Large intestine (tissue), 12 donors: ENCODE measurements at places on chromosomes 3 and 15.

GRCh38 chr3:133895208-133896001, at the start of gene RAB6B:
Gene RAB6B (minus strand): TSS chr3:133895882. CDS start chr3:133895466, 416 bp downstream.
- DNase-seq = peak; percentile 58

- no peak for DNase-seq
Measured at GRCh38 chr3:13119471-13120220, 46.4 kb upstream of the IQSEC1 start.

GRCh38 chr3:7754653-7755441, 746.8 kb upstream of the LMCD1 start:
- no peak for DNase-seq

DNA sequence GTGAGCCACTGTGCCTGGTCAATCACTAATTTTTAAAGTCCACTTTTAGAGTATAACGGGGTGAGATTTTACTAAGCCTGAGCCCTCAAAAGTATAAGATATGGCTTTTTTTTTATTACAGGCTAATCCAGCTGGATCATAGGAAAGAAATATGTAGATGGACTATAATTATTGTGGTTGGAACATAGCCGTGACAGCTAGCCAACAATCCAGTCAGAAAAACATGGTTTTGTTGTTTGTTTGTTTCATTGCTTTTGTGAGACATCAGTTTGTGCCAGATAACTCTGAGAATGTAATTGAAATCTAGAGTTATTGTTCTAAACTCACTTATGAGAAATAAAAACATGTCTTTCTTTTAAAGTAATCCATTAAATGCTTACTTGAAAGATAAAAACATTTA, 37.3 kb upstream of the ATOSA start:
- no peak for DNase-seq

DNA sequence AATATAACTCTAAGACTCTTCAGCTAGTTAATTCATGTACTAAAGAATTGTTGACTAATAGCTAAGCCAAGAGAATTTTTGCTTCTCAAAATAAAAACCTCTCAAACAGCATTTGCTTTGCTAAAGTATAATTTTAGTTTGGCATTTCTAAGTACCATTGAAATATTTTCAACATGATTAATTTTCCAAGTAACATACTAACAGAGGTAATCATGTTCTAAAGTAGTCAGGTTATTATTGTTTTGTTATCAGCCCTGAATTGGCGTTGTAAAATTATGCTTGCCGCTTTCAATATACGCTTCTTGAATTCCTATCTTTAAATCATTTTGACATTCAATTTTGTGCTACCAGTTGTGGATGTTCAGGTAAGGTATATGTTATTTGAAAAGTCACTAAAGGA, 134.3 kb downstream of the CNTN6 start:
- no peak for DNase-seq

DNA sequence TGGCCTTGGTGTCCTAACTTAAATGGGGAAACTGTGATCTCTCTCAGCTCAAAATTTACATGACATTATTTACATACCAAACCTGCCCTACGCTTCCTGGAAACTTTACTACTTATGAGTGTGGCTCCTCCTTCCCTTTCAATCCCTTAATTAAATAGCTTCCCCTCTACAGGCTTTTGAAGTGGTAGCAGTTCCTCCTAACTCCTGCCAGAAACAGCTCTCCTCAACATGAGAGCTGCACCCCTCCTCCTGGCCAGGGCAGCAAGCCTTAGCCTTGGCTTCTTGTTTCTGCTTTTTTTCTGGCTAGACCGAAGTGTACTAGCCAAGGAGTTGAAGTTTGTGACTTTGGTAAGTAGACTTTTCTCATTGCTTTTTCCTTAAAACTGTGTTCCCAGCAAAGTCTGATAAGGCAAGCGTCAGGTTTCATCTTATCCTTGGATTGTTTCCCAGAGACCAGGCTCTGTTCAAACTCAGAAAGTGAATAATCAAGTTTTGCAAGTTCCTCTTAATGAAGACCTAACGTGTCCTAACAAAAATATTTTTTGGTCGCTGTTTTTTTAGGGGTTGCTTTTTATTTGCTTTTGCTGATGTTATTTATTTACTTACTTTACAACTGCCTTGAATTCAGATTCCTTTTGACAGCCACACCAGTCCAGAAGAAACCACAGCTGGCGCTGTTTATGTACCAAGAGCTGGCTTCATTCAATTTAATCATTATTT, at the start of gene ACP3:
TSS of gene ACP3 (plus strand) at position 179 of the 720 bp plus-strand sequence. CDS start at position 229, 50 bp downstream.
- DNase-seq = peak; percentile 60

GRCh38 chr15:71951134-71951533, 140.8 kb downstream of the NR2E3 start:
- no peak for DNase-seq

- DNase-seq = peak; percentile 30
Measured at GRCh38 chr15:92807971-92808571, 92.1 kb upstream of the CHD2 start.

DNA sequence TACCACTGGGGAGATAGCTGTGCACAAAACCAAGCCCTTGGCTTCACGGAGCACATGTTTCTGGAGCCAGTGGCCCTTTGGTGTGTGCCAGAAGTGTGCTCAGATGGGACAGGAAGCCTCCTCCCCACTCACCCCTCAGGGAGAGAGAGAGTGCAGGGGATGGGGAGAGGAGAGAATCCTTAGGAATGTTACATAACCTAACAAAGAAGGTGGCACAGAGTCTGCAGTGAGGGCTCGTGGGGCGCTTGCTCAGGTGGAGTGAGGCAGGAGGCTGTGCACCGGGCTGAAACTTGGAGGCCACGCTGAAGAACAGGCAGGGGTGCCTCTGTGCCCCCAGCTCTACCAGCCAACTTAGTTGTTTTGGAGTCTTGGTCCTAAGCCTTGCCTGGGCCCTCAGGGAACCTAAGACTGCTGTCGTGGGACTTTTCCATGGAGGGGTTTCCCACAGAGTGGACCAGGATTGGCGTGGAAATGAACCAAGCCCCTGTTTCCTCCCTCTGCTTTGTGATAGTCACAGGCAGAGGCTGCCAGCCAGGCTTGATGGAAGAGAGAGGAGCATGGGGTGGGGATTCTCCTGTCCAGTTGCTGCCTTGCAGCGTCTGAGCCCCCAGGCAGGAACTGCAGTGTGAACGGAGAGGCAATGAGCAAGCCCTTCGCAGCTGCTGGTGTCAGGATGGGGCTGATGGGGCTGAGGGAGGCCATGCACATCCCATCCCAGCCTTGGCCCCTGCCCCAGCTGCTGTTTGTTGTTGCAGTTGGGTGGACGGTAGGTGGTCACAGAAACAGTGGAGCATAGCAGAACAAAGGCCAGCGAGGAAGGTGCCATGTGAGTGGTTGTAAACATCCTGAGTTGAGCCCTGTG, 32.7 kb downstream of the PDIA5 start:
- no peak for DNase-seq

GRCh38 chr3:53486961-53487654, 7.3 kb upstream of the CACNA1D start:
- no peak for DNase-seq

GRCh38 chr3:183015185-183015584, 34.8 kb upstream of the DCUN1D1 start:
- no peak for DNase-seq

DNA sequence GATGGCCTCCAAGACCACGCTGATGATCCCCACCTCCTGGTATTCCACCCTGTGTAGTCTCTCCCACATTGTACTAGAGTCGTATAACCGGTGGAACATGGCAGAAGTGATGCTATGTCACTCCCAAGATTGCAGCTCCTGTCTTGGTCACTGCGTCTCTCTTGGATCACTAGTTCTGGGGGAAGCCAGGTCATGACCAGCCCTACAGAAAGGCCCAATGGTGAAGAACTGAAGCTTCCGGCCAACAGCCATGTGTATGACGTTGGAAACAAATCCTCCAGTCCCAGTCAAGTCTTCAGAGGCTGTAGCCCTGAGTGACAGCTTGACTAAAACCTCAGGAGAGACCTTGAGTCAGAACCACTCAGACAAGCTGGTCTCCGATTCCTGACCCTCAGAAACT, 61.9 kb upstream of the FNDC3B start:
- DNase-seq = no peak

DNA sequence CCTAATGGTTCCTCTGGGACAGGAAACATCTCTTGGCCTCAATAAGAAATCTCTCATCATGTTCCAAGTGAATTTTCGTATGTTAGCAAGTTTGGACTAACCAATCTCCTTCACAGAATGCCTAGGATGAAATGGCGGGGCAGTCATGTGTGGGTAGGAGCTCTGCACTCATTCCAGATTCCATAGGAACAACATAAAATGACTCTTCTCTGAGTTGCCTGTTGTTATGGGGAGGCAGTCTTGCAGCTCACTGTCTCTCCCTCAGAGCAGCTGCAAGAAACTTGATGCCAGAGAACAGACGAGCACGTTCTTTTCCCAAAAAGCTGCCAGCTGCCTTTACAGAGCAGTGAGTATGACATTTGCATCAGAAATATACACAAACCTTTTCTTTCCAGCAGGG, 34.1 kb downstream of the SPATA12 start:
- DNase-seq = no peak

- peak; percentile 36 for DNase-seq
Measured at GRCh38 chr3:134357914-134358811, 16.1 kb downstream of the AMOTL2 start.

DNA sequence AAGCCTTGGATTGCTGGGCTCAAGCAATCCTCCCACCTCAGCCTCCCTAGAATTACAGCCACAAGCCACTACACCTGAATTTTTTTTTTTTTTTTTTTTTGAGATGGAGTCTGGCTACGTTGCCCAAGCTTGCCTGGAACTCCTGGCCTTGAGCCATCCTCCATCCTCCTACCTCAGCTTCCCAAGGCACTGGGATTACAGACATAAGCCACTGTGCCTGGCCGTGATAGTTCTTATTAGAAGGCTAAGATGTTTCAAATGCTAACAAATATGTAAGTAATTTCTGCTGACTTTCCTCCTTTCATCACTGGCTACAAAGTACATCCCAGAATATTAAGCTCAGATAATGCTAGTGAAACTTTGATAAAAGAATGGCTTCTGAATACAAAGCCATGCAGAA, 5.7 kb upstream of the SETMAR start:
- DNase-seq = no peak

DNA sequence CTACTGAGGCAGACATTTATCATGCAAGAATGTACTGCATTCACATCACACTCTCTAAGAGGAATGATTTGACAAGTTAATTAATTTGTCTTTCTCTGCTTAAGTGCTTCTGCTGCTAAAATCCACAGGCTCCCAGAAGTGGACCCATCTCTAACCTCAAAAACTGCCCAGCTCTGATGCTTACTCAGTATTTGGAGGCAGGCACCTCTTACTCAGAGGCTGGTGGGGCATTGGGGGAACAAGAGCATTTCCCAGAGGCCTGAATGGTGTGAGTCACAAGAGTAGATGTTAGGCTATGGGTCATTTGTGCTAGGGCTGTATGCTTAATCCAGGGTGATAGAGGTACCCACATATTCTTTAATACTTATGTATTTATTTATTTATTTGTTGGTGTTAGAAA, 34.4 kb upstream of the HCN4 start:
- no peak for DNase-seq

GRCh38 chr3:4812591-4812990, 166.6 kb upstream of the BHLHE40 start:
- no peak for DNase-seq

- no peak for DNase-seq
Measured at GRCh38 chr3:78174821-78175220, 1134.9 kb downstream of the ROBO2 start.

GRCh38 chr3:16374047-16374934, 109.3 kb downstream of the OXNAD1 start:
- DNase-seq = no peak

GRCh38 chr3:160540551-160540950, 24.8 kb downstream of the KPNA4 start:
- no peak for DNase-seq

DNA sequence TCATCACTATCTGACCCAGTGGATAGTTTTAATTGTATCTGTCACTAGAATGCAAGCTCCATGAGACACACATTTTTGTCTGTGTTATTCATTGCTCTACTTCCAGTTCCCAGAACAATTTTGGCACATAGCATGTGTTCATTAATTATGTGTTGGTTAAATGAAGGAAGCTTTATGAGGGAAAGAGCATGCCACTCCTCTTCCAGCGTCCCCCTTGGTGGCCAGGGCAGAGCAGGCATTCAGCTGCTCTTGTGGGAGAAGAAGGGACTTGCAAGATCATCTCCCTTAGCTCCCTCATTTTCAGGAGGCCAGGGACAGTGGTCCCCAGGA, 489 bp upstream of the GALNT15 start:
- no peak for DNase-seq

DNA sequence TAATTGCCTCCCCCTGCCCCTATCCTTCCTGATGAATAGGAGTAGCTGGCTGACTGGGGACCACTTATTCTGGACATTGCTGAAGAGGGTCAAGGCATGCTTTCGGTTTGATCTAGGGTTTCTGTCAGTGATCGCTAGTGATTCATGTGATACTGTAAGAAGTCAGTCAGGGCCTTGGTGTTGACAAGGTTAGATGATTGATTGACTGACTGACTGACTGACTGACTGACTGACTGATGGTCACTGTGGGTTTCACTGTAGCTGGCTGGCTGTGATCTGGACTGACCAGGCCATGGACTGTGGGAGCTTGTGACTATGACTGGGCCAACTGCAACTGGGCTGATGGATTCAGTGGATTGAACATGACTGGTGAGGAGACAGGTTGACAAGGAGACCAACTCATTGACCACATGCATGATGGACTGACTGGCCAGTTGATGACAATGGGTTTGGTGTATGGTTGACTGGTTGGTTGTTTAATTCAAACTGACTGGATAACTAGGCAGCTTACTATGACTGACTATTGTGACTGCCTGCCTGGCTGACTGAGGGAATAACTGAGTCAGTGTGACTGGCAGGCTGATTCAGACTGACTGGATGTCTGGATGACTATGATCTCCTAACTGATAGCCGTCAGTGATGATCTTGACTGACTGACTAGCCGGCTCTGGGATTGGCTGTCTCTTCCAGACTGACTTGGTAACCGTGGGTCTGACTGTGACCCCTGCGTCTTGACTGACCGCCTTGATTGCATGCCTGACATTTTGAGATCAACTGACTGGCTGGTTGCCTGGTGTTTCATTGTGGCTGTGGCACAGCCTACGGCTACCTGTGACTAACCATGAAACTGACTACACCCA, 509.9 kb downstream of the SHQ1 start:
- no peak for DNase-seq

- DNase-seq = no peak
Measured at GRCh38 chr3:159605101-159605500, 383.5 kb upstream of the IL12A start.

DNA sequence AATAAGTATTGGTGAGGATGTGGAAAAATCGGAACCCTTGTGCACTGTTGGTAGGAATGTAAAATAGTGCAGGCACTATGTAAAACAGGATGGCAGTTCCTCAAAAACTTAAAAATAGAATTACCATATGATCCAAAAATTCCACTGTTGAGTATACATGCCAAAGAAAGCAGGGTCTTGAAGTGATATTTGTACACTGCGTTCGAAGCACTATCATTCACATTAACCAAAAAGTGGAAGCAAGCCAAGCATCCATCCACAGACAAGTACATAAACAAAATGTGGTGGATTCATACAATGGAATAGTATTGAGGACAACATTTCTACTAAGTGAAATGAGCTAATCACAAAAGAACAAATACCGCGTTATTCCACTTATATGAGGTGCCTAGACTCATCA, 200.7 kb downstream of the TJP1 start:
- DNase-seq = no peak

DNA sequence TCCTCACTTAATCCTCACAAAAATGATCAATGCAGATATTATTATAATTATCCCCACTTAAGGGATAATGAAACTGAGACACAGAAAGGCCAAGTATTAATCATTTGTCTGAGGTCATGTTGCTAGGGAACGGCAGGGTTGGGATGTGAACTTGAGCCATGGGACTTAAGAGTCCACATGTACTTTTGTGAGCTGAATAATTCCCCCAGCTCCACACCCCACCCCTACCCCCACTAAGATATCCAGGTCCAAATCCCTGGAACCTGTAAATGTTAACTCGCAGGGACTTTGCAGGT, 290.5 kb upstream of the GADL1 start:
- peak; percentile 50 for DNase-seq
